Pancreas (tissue), 10 donors: ENCODE measurements at places on chromosomes 3 and 15.

GRCh38 chr3:65783117-65783516, 255.6 kb downstream of the MAGI1 start:
- no peak for DNase-seq
- no peaks in the 10 kb centered on the region for H3K36me3 ChIP-seq
- no peak overlapping the region for H3K27ac ChIP-seq
- no peaks in the 10 kb centered on the region for H3K4me1 ChIP-seq
- H3K27me3 ChIP-seq, result no peaks in the 10 kb centered on the region
- no peak overlapping the region for H3K4me3 ChIP-seq

DNA sequence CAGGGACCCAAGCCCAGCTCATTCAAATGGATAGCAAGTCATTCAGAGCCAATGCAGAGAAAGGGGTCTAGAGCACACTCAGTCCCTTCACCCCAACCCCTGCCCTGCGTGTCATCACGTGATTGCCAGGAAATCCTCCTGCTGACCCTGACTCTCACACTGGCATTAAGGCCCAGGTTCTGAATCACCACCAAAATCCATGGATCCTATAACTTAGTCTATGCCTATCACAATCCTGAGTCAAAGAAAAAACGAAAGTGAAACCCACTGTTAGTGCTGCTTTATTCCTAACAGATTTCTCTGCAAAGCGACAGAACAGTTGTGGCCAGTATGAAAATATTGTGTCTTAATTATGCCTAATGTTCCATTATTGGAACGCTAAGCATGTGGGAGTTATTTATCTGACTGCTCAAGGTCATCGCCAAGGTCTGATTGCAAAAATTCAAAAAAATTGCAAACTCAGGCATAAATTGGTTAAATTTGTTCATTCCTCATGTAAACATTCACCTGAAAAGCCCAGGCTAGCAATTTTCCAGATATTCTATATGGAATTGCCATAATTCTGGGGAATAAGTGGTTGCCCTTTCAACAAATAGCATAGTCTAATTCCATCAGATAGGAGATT, 108.7 kb upstream of the EIF1B start:
- no peak for DNase-seq
- no peak overlapping the region for H3K4me3 ChIP-seq
- no peaks in the 10 kb centered on the region for H3K27me3 ChIP-seq
- no peaks in the 10 kb centered on the region for H3K36me3 ChIP-seq
- H3K27ac ChIP-seq, result no peak overlapping the region

DNA sequence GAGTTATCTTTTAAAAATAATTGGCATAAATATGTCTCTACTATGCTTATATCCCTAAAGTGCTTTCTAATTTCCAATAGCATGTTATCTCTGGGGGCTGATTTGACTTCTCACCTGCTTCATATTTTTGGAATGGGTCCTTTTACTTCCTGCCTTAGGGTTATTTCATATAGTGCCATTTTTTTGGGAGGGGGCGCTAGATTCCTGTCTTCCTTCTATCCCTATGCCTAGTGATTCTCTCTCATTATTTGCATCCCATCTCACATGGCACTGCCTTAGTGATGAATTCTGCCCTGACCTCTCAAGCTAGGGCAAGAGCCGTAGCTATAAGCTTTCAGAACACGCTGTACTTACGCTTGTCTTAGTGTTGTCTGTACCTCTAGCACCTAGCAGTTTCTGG, 150.3 kb upstream of the SLITRK3 start:
- H3K4me1 ChIP-seq, result no peaks in the 10 kb centered on the region
- H3K27me3 ChIP-seq, result no peaks in the 10 kb centered on the region
- no peaks in the 10 kb centered on the region for H3K36me3 ChIP-seq
- no peak overlapping the region for H3K4me3 ChIP-seq
- H3K27ac ChIP-seq, result no peak overlapping the region

GRCh38 chr3:116015931-116016330, 392.6 kb downstream of the GAP43 start:
- H3K27me3 ChIP-seq, result no peaks in the 10 kb centered on the region
- no peak overlapping the region for H3K27ac ChIP-seq
- H3K36me3 ChIP-seq, result no peaks in the 10 kb centered on the region
- no peak for DNase-seq
- no peak overlapping the region for H3K4me3 ChIP-seq
- H3K4me1 ChIP-seq, result no peaks in the 10 kb centered on the region

- no peaks in the 10 kb centered on the region for H3K36me3 ChIP-seq
- H3K4me1 ChIP-seq, result no peaks in the 10 kb centered on the region
- H3K4me3 ChIP-seq, result no peak overlapping the region
- no peak for DNase-seq
Observed at GRCh38 chr3:134722969-134723368, 72.1 kb upstream of the EPHB1 start.

- no peak overlapping the region for H3K4me3 ChIP-seq
- no peaks in the 10 kb centered on the region for H3K36me3 ChIP-seq
- H3K27ac ChIP-seq, result peak overlapping the region; percentile 30
- no peak for DNase-seq
Observed at GRCh38 chr15:78206326-78207109, 27.8 kb downstream of the ACSBG1 start.

DNA sequence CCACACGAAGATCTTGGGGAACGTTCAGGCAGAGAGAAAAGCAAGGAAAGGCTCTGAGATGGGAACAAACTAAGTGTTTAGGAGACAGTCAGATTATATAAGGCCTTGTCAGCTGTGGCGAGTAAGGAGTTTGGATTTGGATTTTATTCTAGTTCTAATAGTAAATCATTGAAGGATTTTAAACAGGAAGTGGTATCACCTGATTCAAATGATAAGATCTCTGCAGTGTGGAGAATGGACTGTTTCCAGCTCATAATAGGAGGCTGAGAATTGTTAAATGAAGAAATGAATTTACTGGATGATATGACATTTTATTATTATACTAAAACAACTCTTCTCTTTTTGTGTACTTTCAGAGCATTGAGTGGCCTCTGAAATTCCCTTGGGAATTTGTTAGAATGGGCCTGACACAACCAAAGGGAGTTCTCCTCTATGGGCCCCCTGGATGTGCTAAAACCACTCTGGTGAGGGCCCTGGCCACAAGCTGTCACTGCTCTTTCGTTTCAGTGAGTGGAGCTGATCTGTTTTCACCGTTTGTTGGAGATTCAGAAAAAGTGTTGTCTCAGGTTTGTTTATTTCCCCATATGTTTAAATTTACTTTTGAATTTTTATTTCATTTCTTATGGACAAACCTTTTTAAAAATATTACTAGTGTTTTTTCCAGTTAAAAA, 36.0 kb upstream of the GATM start:
- H3K4me3 ChIP-seq, result no peak overlapping the region
- no peak for DNase-seq

DNA sequence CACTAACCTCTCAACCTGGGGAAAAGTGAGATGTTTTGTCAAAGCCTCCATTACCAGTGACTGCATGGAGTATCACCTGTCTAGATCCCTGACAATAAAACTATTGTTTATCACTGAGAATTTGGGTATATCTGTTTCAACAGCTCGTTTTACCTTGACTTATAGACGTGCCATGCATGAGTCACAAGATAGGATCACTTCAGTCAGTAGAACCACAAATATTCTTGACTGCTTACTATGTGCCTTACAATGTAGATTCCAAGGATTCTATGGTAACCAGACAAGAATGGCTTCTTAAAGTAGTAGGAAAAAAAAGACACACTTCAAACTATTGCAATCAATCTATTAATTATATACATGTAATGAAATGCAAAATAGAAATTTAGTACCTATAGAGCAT, 55.7 kb upstream of the GRM7 start:
- H3K36me3 ChIP-seq, result no peaks in the 10 kb centered on the region
- no peak overlapping the region for H3K27ac ChIP-seq
- H3K4me1 ChIP-seq, result no peaks in the 10 kb centered on the region
- H3K4me3 ChIP-seq, result no peak overlapping the region
- H3K27me3 ChIP-seq, result no peaks in the 10 kb centered on the region

GRCh38 chr3:187808527-187808895, 63.2 kb upstream of the BCL6 start:
- no peak overlapping the region for H3K27ac ChIP-seq
- no peak for DNase-seq
- no peaks in the 10 kb centered on the region for H3K36me3 ChIP-seq
- no peak overlapping the region for H3K4me3 ChIP-seq
- H3K27me3 ChIP-seq, result no peaks in the 10 kb centered on the region

DNA sequence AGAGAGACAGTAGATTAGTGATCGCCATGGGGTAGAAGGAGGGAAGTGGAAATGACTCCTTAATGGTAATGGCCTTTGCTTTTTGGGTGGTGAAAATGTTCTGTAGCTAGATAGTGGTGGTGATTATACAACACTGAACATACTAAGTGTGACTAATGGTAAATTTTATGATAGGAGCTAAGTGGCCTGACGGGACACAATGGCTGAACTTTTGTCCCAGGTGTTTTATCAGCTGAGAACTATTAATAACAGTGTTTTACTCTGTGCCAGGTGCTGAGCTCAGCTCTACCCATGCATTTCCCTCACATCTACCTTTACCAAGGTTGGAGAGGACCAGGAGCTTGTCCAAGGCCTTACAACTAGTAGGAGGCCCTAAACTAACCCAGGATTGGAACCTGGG, 66.8 kb downstream of the TRIM71 start:
- H3K27me3 ChIP-seq, result no peaks in the 10 kb centered on the region
- H3K36me3 ChIP-seq, result no peaks in the 10 kb centered on the region
- no peak for DNase-seq
- no peak overlapping the region for H3K4me3 ChIP-seq

DNA sequence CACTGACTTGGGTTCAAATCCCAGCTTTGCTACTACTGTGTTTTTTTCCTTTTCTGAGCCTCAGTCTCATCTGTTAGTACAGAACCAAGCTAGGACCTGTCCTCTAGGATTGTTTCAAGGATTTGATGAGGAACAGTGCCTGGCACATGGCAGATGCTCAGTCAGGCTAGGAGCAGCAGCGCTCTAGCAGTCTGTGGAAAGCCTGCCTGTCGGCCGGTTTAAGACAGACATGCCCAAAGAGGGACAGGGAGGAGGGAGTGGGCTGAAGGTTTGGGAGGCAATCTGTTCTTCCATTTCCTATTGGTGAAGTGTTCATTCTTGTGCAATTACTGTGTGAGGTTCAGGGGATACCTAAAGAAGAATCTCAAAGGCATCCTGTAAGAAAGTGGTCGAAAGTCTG, 35.1 kb upstream of the RGMA start:
- no peaks in the 10 kb centered on the region for H3K4me1 ChIP-seq
- no peak for DNase-seq
- no peak overlapping the region for H3K4me3 ChIP-seq
- H3K27me3 ChIP-seq, result no peaks in the 10 kb centered on the region
- no peak overlapping the region for H3K27ac ChIP-seq

GRCh38 chr3:128007033-128007424, 45.2 kb upstream of the SEC61A1 start:
- H3K36me3 ChIP-seq, result no peaks in the 10 kb centered on the region
- H3K4me1 ChIP-seq, result peaks cover 3% of the 10 kb centered on the region
- H3K27ac ChIP-seq, result no peak overlapping the region

GRCh38 chr3:181626036-181626435, 85.7 kb upstream of the SOX2 start:
- H3K27ac ChIP-seq, result no peak overlapping the region
- DNase-seq, result no peak
- no peaks in the 10 kb centered on the region for H3K27me3 ChIP-seq
- no peaks in the 10 kb centered on the region for H3K4me1 ChIP-seq
- no peak overlapping the region for H3K4me3 ChIP-seq

DNA sequence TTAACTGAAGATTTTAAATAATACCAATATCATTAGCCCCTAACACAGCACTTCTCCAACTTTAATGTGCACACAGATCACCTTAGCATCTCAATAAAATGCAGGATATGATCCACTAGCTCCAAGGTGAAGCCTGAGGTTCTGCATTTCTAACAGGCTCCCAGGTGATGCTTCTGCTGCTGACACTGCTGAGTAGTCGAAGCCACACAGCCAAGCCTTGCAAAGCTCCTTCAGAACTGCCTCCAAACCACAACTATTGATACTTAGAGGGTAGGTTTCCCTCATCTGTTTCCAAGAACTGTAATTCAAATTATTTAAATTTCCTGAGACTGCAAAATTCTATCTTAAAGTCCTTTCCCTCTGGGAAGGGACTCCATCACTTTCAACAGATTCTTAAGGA, 3.9 kb downstream of the RIOX2 start:
- no peak overlapping the region for H3K4me3 ChIP-seq
- H3K4me1 ChIP-seq, result peaks cover 19% of the 10 kb centered on the region
- H3K36me3 ChIP-seq, result no peaks in the 10 kb centered on the region
- H3K27me3 ChIP-seq, result no peaks in the 10 kb centered on the region
- H3K27ac ChIP-seq, result no peak overlapping the region
- DNase-seq, result no peak

GRCh38 chr15:68228971-68229385, 550 bp downstream of the CLN6 start:
- DNase-seq, result no peak
- H3K36me3 ChIP-seq, result no peaks in the 10 kb centered on the region
- no peaks in the 10 kb centered on the region for H3K27me3 ChIP-seq
- H3K4me1 ChIP-seq, result no peaks in the 10 kb centered on the region

GRCh38 chr3:152461460-152461859, 192.7 kb downstream of the MBNL1 start:
- H3K4me3 ChIP-seq, result no peak overlapping the region
- no peaks in the 10 kb centered on the region for H3K27me3 ChIP-seq
- DNase-seq, result no peak
- peaks cover 7% of the 10 kb centered on the region for H3K36me3 ChIP-seq
- no peak overlapping the region for H3K27ac ChIP-seq

DNA sequence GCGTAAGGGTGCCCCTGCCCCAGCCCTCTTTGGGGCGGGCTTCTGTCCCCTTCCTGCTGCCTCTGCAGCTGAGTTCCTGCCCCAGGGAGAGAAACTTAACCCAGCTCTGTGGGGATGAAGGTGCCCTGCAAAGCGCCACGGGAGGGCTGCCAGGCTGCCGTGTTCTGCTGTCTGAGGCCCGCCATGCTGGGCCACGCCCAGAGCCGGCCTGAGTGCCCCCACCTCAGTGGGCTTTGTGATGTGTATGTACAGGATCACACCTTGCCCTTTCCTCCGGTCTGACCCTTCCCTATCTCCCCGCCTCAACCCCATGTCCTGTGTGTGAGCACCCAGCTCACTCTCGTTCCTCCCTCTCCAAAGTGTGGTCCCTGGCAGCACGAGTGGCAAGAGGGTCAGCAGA, 22.6 kb downstream of the C15orf39 start:
- H3K36me3 ChIP-seq, result no peaks in the 10 kb centered on the region
- DNase-seq, result peak; percentile 53
- no peaks in the 10 kb centered on the region for H3K4me1 ChIP-seq
- no peaks in the 10 kb centered on the region for H3K27me3 ChIP-seq
- H3K27ac ChIP-seq, result no peak overlapping the region

DNA sequence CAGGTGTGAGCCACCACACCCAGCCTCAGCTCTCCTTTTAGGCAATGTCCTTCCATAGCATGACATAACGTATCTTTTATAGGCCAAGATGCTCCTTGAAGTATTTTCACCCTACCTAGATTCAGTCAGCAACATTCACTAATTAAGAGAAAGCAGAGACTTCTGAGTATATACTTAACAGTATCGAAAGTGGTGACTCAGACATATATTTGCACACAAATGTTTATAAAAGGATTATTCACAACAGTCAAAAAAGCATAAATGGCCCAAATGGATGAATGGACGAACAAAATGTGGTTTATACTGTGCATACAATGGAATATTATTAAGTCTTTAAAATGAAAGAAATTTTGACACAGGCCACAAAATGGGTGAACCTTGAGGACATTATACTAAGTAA, 108.6 kb downstream of the ZNF385D start:
- H3K27ac ChIP-seq, result no peak overlapping the region
- H3K4me3 ChIP-seq, result no peak overlapping the region
- DNase-seq, result no peak
